ENCODE measurements at places on chromosomes 6 and 20. TPM values are rescaled to one million over a fixed set of nuclear protein-coding genes. Genes with fewer than 3 reads are reported as not detected.

GRCh38 chr6:158040804-158041347, 59.2 kb downstream of the SYNJ2 start:
- H3K36me3 ChIP-seq = no peaks in the 10 kb centered on the region
- H3K4me3 ChIP-seq = no peak overlapping the region
- peaks cover 22% of the 10 kb centered on the region for H3K4me1 ChIP-seq
- no peak for DNase-seq
- H3K27me3 ChIP-seq = no peaks in the 10 kb centered on the region

- H3K4me3 ChIP-seq = no peak overlapping the region
- H3K36me3 ChIP-seq = no peaks in the 10 kb centered on the region
- H3K27me3 ChIP-seq = no peaks in the 10 kb centered on the region
- H3K4me1 ChIP-seq = no peaks in the 10 kb centered on the region
- no peak overlapping the region for H3K27ac ChIP-seq
These were observed 32.6 kb downstream of the NTSR1 start for GRCh38 chr20:62741191-62741691.

DNA sequence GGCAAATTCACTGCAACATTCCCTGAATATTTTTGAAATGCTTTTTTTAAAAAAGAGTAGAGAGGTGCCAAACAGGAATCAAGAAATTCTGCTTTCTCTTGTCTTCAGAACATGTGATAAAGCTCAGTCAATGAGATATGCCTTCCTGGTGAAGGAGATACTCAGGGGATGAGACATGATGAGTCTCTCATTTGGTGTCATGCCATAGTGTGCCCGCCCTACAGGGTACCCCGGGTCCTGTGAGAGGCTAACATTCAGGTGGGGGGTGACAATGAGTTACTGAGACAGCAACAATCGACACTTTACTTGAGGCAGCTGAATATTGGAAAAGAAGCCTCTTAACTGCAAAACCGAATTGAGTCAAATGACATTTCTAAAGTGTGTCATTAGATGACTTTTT, 6.7 kb downstream of the CCR6 start:
- H3K36me3 ChIP-seq = no peaks in the 10 kb centered on the region
- H3K4me1 ChIP-seq = peaks cover 1% of the 10 kb centered on the region
- H3K4me3 ChIP-seq = no peak overlapping the region
- no peak overlapping the region for H3K27ac ChIP-seq
- H3K27me3 ChIP-seq = no peaks in the 10 kb centered on the region

GRCh38 chr6:95690328-95690727, 113.0 kb downstream of the MANEA start:
- no peak for DNase-seq
- H3K27ac ChIP-seq = no peak overlapping the region
- no peaks in the 10 kb centered on the region for H3K27me3 ChIP-seq
- H3K36me3 ChIP-seq = no peaks in the 10 kb centered on the region
- H3K4me1 ChIP-seq = peaks cover 2% of the 10 kb centered on the region

DNA sequence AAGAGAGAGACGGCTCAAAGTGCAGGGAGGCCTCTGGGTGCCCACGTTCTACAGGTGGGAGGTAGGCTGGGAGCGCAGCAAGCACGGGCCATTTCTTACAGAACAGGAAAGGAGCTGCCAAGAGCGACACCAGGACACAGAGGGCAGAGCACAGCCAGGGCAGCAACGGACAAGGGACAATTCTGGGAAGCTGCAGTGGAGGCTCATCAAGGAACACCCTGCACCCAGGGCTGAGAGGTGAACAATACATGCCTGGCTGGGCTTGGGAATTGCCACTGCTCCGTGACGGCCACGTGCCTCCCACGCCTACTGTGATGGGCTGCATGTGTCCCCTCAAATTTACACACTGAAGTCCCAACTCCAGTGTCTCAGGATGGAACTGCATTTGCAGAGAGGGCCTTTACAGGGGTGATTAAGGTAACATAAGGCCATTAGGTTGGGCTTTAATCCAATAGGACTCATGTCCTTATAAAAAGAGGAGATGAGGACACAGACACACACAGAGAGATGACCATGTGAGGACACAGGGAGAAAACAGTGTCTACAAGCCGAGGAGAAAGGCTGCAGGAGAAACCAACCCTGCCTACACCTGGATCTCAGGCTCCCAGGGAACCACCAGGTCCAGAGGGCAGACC, 13.6 kb downstream of the SERPINB6 start:
- no peaks in the 10 kb centered on the region for H3K36me3 ChIP-seq
- no peak overlapping the region for H3K4me3 ChIP-seq
- no peaks in the 10 kb centered on the region for H3K27me3 ChIP-seq
- H3K27ac ChIP-seq = no peak overlapping the region
- H3K4me1 ChIP-seq = peaks cover 7% of the 10 kb centered on the region

- no peaks in the 10 kb centered on the region for H3K36me3 ChIP-seq
- no peaks in the 10 kb centered on the region for H3K27me3 ChIP-seq
- H3K4me3 ChIP-seq = no peak overlapping the region
- DNase-seq = no peak
- no peak overlapping the region for H3K27ac ChIP-seq
These were observed 327.6 kb downstream of the NKAIN2 start for GRCh38 chr6:124131259-124131658.

- no peak for DNase-seq
- no peak overlapping the region for H3K27ac ChIP-seq
- H3K4me3 ChIP-seq = no peak overlapping the region
- H3K27me3 ChIP-seq = no peaks in the 10 kb centered on the region
These were observed 15.1 kb downstream of the RFPL4B start for GRCh38 chr6:112362027-112362795.

The LY6G5C gene
- 1.7 TPM for total RNA-seq

The SLC22A3 gene
- total RNA-seq = 33.2 TPM

Data from ovary (tissue), 10 donors.